ENCODE measurements at places on chromosomes 13 and 19.

DNA sequence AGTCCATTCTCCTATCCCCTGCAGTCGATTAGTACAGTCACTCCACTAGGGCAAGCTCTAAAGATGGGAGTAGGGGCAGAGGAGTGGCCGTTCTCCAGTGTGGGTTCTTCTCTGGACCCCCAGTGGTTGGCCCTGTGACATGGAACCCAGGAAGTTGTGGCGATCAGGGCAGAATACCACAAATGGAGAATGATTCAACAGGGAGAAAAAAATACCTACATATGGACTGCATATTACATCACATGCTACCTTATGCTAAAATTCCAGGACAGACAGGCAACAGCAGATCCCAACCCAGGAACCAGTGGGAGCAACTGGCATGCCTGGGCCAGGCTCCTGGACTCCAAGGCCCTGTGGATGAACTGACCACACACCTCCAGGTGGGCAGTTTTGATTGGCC lies 20.4 kb downstream of the POU2F2 start:
- no peak for DNase-seq

GRCh38 chr13:36787181-36787580 lies 31.8 kb upstream of the RFXAP start:
- DNase-seq: no peak

GRCh38 chr19:41408256-41408655 lies 10.6 kb downstream of the BCKDHA start:
- no peak for DNase-seq

- peak; percentile 74 for DNase-seq
These were observed 54.5 kb downstream of the TSSK6 start for GRCh38 chr19:19460761-19461265.

- DNase-seq: no peak
These were observed 157.0 kb upstream of the PABPC3 start for GRCh38 chr13:24938966-24939365.

GRCh38 chr13:43195551-43195950 lies 172.2 kb downstream of the DNAJC15 start:
- no peak for DNase-seq

DNA sequence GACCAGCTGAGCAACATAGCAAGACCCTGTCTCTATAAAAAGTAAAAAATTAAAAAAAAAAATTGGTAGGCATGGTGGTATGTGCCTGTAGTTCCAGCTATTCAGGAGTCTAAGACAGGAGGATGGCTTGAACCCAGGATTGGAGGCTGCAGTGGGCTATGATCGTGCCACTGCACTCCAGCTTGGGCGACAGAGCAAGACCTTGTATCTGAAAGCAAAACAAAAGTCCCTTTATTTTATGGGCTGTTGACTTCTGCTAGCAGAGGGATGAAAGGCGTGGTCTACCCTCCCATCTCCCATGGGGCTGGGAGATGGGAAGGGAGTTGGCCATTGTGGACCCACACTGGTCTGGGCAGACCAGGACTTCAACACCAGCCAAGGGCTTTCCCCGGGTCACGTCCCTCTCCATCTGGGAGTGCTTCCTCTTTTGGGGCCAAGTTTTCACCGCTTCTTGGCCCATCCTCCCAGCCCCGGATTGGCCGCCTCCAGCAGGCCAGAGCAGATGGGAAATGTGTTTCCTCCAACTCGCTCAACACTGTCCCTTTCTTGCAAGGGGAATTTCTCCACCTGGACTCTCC lies 2.2 kb upstream of the TNFSF9 start:
- DNase-seq: no peak

DNA sequence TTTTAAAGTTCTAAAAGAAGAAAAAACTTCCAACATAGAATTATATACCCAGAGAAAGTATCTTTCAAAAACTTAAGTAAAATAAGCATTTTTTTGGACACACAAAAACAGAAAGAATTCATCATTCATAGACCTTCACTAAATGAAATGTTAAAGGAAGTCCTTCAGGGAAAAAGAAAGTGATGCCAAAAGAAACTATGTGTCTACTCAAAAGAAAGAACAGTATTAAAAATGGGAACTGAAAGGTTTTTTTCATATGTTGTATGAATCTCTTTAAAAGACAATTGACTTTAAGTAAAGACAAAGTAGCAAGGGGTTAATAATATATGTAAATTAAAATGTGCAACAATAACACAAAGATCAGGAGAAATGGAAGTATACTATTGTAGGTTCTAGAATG lies 96.5 kb downstream of the DHRS12 start:
- DNase-seq: no peak

GRCh38 chr13:44770951-44771350 lies 194.8 kb upstream of the TSC22D1 start:
- DNase-seq: no peak

GRCh38 chr13:41791056-41791455 lies 169.9 kb downstream of the VWA8 start:
- no peak for DNase-seq

GRCh38 chr13:113862931-113863523 lies 849 bp downstream of the GAS6 start:
- DNase-seq: peak; percentile 69

GRCh38 chr13:23695711-23696464 lies 125.7 kb downstream of the TNFRSF19 start:
- no peak for DNase-seq
